ENCODE measurements at places on chromosomes 11 and 22.

DNA sequence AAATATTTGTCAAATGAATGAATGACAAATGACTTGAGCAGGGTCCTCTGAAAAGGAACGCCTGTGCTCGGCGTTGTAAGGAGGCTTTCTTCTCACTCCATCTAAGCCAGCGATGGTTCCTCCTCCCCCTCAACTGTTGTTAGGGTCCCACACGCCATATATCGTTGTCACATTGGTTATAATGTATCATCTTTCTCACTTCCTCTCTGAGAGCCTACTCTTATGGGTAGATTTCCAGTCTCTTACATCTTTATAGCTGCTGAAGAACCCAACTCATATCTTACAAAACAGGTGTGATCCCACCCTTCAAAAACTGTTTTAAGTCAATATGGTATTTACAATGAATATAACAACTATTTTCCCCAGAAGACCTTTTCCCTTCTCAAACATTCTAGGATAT lies 81.5 kb downstream of the NAV2 start:
- DNase-seq = no peak

DNA sequence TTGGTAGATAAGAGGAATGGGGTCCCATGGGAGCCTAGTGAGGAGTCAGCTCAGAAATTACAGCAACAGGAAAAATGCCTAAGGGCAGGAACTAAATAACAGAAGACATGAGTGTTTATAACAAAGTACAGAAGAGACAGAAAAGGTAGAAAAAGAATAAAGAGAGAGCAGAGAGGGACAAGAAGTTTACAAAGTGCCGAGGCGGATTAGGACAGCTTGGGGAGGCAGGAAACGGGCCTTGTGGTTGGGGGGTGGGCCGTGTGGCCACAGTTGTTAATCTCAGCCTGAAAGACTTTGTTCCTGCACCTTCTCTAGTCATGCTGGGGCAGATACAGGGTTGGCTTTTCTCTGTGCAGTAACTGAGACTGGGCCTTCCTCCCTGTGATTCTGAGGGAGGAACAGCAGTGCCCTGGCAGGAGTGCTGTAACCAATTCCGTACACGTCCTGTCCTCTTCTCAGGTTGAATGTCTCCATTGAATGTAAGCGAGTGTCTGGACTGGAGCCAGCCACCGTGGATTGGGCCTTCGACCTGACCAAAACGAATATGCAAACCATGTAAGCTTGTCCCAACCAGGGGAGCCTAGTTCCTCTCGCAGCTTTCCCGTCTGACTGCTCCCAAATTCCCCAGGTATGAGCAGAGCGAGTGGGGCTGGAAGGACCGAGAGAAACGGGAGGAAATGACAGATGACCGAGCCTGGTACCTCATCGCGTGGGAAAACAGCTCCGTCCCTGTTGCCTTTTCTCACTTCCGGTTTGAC lies 13.2 kb downstream of the NAA40 start:
- no peak for DNase-seq

DNA sequence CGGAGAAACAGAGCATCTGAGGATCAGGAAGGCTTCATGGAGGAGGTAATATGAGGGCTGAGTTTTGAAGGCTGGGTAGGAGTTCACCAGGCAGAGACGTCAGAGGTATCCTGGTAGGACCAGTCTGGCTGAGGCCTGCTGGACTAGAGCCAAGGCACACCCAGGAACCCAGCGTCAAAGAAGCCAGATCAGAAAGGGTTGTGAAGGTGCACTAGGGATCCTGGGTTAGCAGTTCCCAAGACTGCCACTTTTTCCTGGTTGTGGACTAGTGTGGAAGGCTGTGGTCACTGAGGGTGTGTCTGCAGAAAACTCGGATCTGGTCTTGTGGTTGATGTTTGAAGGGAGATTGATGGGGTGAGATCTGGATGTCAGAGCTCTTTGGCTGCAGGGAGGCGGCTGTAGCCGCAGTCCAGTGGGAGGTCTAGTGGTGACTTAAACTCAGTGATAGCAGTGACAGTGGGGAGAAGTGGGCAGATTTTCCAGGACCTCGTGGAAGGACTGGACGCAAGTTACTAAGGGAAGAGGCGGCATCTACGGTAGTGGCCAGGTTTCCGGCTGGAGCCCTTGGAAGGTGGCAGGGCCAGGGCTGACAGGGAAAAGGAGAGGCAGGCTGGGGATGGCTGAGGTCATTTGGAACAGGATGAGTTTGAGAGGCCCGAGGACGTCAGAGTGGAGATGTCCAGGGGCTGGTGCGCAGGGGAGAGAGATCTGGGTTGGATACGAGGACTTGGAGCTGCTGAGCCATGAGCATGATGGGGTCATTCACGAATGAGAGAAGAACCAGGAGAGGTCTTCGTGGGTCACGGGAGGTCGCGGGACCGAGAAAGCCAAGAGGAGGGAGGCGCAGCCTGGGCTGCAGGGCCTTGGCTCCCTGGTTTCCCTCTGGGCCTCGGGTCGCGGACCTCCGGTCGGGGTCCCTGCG lies 10.9 kb downstream of the RELA start:
- DNase-seq = no peak

GRCh38 chr11:128593281-128593680 lies 5.9 kb upstream of the ETS1 start:
- no peak for DNase-seq

DNA sequence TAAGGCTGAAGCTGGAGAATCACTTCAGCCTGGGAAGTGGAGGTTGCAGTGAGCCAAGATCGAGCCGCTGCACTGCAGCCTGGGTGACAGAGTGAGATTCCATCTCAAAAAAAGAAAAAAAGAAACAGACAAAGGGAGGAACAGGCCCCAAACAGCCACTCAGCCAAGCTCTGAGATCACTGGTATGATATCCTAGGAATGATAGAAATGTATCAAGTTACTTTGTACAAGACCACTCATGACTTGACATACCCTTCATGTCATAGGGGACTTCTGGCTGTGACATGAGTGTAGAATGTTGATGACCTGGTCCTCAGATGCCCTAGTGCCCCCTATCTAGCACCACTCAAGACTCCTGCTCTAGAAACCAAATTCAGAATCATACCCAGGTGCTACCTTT lies 216.5 kb downstream of the NAV2 start:
- no peak for DNase-seq

GRCh38 chr22:47839595-47840227 lies 1077.3 kb downstream of the TBC1D22A start:
- no peak for DNase-seq

Measured in MM.1S (cell line).